ENCODE measurements at places on chromosomes 1 and 21.

- no peak for DNase-seq
Measured at GRCh38 chr1:206892351-206892984, 4.8 kb upstream of the IL24 start.

- no peak for DNase-seq
Measured at GRCh38 chr1:227004796-227005195, 64.7 kb downstream of the COQ8A start.

GRCh38 chr1:224612246-224612645 is 3.9 kb upstream of the CNIH3 start:
- DNase-seq = no peak

GRCh38 chr1:8809342-8809736 is 8.1 kb downstream of the RERE start:
- DNase-seq = no peak

DNA sequence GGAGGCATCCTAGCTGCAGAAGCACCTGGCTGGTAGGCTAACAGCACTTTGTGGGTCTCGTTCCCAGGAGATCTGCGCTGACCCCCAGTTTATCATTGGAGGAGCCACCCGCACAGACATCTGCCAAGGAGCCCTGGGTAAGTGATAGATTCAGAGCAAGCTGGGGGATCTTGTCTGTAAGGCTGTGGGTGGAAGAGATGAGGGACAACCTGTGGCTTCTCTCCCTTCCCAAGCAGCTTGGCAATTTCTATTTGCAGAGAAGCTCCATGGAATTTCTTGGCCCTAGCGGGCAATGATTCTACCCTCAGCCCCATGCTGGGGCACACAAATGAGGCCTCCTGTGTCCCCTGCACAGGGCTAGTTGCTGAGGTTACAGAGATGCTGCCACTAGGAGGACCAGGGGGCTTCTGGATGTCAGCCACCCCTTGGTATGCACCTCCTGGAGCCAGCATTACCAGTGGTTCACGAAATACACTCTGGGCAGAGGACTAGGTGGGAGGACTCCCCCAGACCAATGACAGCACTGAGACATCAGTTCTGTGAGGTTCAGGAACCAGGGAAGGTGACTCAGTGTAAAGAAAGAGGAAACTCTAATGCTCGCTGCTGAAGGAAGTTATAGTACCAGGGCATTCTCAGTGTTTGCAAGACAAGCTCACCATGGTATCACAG is 5.5 kb downstream of the CAPN2 start:
- DNase-seq = no peak

GRCh38 chr1:90996742-90997413 is 25.0 kb downstream of the ZNF644 start:
- DNase-seq = no peak

- no peak for DNase-seq
Measured at GRCh38 chr1:99535470-99536164, 110.3 kb upstream of the PALMD start.

DNA sequence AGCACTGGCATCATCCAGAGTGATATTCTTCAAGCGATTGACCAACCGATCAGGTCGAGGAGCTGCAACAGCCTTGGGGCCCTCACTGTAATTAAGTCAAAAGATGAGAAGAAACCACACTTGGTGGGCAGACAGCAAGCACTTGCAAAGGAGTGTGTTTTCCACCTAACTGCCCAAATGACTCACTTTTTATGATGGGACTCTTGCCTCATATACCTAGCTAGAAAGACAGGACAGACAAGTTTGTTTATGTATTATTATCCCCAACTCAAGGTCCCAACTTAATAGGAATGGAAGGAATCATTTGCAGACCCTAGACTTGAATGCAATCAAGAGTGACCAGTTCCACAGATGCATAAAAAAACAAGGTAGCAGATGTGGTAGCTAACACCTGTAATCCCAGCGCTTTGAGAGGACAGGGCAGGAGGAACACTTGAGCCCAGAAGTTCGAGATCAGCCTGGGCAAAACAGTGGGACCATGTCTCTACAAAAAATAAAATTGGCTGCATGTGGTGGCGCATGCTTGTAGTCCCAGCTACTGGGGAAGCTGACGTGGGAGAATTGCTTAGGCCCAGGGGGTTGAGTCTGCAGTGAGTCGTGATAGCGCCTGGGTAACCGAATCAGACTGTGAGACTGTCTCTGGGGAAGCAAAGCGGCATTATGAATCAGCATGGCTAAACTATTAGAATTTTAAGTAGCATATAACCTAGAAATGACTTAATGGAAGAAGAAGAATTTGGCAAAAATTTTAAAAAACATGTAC is 2.3 kb upstream of the NRAS start:
- no peak for DNase-seq

- no peak for DNase-seq
Measured at GRCh38 chr1:154075746-154076145, 79.1 kb downstream of the NUP210L start.

- no peak for DNase-seq
Measured at GRCh38 chr1:93746021-93746812, 64.6 kb upstream of the BCAR3 start.

DNA sequence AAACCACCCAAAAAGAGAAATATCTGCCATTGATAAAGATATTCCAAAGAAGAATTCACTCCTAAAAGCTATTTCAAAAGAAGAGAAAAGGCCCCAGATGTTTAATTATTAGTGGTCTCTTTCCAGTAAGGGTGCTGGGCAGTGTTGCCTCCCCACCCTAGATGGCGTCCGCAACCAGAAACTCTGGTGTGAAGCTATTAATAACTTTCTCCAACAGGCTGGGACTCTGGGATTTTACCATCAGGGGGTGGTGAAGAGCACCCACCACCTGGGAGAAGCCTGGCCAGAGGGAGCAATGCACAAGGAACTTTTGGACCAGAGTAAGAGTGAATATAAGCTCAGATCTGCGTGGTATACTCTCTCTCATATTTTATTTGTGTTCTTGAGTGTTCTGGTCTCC is 115.4 kb upstream of the TIAM1 start:
- no peak for DNase-seq

- no peak for DNase-seq
Measured at GRCh38 chr1:219927956-219928790, at the start of gene SLC30A10. Gene SLC30A10 (minus strand): TSS chr1:219928557. CDS start chr1:219928440, 117 bp downstream.

GRCh38 chr1:215529111-215529510 is 38.0 kb upstream of the KCTD3 start:
- DNase-seq = no peak

- DNase-seq = no peak
Measured at GRCh38 chr1:208644401-208645160, 400.4 kb upstream of the PLXNA2 start.

DNA sequence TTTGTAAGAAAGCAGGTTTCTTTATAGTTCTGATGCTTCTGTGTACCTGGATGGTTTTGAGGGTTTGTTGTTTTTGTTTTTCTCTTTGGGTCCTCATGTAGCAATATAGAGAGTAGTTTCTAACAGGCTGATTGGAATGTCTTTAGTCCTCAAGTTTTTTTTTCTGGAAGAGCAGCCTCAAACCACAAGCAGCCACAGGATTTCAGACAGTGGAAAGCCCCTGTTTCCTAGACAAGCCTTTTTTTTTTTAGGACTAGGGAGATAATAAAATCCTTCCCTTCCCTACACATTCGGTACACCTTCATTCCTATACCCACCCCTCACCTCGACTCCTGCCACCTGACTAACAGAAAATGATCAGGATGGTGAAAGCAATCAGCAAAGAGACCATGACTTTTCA is 47.6 kb downstream of the ACP6 start:
- no peak for DNase-seq

DNA sequence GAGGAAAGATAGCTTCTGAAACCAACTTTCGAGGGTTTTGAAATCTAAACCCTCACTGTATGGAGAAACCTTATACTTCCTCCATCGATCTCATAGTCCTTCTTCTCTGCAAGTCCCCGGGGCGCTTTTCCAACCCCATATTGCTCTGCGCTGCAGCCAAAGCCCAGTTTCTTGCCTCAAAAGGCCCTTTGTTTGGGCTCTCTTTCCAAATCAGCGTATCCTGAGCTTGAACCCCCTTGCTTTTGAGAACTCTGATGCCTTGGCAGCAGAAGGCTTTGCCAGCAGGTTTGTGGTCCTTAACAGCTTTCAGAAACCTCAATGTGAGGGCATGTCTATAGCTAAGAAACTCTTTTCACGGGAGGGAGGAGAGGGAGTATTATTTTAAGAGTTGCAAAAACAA is 21.6 kb downstream of the PLPP3 start:
- DNase-seq = no peak

DNA sequence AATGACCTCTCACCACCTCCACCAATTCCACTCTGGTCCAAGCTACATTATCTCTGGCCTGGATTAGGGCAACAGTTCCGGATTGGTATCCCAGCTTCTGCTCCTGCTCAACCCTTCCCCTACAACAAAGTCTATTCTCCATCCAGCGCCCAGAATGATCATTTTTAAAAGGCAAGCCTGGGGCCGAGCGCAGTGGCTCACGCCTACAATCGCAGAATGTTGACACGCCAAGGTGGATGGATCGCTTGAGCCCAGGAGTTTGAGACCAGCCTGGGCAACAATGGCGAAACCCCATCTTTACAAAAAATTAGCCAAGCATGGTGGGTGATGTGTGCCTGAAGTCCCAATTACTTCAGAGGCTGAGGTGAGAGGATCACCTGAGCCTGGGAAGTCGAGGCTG is 2.2 kb downstream of the LYST start:
- DNase-seq = no peak

- DNase-seq = no peak
Measured at GRCh38 chr1:211331011-211331709, 4.5 kb downstream of the TRAF5 start.

DNA sequence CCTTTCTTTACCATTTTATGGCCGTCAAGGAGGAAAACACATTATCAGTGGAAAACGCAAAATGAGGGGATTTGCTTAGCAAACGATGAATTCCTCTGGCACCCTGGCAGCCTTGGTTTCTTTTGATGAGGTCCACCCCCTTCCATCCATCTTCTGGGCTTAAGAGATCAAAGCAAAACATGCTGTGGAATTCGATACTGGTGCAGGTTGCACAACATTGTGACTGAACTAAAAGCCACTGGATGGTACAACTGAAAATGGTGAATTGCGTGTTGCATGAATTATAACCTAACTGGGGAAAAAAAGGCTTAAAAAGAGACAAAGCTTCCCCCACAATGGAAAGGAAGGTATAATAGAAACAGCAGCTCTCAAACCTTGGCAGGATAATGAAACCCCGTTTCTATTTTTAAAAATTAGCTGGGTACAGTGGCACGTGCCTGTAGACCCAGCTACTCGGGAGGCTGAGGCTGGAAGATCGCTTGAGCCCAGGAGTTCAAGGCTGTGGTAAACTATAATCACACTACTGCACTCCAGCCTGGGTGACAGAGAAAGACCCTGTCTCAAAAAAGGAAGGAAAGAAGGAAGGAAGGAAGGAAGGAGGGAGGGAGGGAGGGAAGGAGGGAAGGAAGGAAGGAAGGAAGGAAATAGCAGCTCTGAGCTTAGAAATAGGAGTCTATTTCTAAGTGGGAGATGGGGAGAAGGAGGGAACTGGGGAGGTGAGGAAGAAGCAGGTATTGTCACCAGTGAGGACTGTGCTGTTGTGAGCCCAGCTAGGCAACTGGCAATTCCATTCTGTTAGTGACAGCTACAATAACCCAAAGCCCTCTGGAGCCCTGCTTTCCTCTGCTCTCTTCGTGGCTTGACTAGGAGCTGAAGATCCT is 29.0 kb upstream of the LGALS8 start:
- no peak for DNase-seq

DNA sequence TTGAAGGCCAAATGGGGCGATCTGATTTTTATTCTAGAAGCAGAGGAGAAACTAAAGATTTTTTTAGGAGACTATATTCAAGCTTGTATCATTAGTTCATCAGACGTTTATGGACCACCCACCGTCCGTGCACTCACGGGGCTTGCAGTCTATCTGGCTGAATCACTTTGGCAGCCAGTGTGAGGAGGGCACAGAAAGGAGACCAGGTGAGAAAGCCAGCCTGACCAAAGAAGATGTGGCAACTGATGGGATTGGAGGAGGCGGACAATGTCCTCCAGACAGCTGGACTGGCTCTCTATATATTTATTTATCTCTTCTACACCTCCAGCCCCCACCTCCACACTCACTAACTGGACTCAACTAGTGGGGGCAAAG is 822 bp upstream of the ELOVL1 start:
- no peak for DNase-seq

DNA sequence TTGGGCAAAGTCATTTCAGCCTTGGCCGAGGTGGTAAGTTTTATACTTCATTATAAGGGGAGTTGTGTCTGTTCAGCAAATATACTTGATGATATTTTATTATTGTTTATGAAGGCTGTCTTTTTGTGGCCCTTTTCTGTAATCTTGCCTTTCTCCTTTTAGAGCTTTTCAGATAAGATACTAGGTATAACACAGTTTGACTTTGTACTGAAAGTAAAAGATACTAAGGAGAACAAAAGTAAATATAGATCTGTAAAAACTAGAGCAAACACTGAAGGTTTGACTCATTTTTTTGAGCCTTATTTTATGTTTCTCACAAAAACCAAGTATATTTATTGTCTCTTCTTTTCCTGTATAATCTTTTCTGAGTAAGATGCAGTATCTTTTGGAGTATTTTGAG is 61.9 kb downstream of the KIF1B start:
- no peak for DNase-seq

DNA sequence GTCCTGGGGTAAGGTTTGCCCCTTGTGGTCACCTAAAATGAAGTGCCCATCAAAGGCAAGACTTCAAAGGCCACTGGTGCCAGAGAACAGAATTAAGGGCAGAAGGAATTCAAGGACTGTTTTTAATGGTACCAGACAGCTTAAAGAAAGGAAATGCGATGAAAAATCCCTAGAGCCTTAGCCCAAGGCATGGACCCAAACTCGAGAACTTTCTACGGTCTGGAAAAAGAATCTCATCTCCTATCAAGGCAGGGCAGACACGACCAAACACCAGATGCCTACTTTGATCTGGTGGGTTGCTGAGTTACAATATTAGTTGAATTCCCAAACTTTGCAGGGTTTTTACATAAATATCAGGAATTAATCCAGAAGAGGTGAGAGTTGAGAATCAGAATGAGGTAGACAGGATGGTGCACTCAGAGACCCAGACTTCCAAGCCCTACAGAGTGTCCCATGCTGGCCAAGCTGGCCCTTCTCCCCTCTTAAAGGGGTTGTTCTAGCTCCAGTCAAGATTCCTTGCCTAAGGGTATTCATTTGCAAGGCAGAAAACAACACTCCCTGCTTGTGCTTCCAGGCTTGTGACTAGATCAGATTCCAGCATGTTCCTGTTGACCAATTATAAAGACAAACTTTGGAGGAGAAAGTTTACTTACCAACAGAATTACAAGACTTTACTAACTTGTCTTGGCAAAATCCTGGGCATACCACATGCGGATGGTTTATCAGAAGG is 48.0 kb downstream of the EDN2 start:
- DNase-seq = no peak

DNA sequence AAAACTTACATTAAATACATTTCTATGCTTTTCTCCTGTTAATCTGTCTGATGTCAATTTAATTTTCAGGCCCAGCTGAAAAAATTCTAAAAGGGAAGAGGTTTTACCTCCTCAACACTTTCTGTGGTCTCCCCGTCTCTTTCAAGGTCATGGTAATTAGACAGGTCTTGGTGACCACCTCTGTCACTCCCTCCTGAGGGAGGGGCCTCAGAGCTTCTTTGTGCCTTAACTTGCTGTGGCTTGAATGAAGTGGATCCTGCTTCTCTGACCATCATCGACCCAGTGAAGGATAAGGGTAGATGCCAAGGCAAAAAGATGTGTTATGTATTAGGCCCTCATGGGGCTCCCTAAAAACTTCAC is 40.8 kb upstream of the OSBPL9 start:
- DNase-seq = no peak

- no peak for DNase-seq
Measured at GRCh38 chr21:44065428-44065827, 41.8 kb upstream of the PWP2 start.

GRCh38 chr21:15207231-15207630 is 142.4 kb upstream of the NRIP1 start:
- no peak for DNase-seq
